KBM-7 (cell line): ENCODE measurements at places on chromosomes 7 and 10.
A peak's percentile ranks its signal among the peaks of the same experiment; 100 is the strongest.

DNA sequence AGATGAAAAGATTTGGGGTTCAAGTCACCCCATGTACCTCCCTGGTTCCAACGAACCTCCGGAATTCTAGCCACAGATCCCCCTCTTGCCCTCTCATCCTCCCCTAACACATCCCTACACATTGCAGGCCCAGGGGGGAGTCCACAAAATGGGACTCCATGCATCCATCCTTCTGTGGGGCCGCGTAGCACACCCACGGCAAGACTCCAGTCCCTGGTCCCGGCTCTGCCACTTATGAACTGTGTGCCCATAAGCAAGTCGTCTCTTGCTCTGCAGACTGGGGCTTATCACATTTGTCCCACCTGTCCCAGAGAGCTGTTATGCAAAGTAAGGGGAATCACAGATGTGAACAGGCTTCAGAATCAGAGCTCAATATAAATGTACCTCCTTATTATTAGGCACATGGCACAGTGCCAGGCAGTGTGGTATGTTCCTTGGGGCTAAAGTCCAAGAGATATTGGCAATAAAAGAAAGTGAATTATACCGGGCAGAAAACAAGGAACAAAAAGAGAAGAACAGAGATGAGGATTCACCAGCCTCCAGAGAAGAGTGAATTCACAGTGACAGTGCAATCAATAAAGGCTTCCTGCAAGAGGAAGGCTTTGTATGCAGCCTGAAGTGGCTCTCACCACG is 73.9 kb downstream of the KCNMA1 start:
- DNase-seq, result no peak

GRCh38 chr10:4658777-4659176 is 167.2 kb upstream of the AKR1E2 start:
- no peak for DNase-seq

- peak; percentile 88 for DNase-seq
These were observed 316.5 kb downstream of the ADARB2 start for GRCh38 chr10:1420661-1421362.

DNA sequence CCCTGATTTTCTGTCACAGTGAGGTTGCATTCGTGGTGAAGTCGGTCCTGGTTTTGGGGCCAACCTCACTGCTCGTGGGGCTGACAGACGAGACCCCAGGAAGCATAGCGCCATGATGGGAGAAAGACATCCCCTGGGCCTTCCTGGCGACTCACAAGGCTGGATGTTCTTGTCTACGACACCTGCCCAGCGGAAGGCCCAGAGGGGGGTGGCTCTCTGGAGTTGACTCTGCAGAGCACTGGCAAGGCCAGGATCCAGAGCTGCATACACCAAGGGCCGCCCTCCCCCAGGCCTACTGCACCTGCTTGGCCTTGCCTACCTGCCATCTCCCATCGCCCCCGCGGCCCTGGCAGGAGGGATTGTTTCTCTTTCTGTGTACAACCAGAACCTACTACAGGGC is 608.9 kb downstream of the PTPRN2 start:
- no peak for DNase-seq

DNA sequence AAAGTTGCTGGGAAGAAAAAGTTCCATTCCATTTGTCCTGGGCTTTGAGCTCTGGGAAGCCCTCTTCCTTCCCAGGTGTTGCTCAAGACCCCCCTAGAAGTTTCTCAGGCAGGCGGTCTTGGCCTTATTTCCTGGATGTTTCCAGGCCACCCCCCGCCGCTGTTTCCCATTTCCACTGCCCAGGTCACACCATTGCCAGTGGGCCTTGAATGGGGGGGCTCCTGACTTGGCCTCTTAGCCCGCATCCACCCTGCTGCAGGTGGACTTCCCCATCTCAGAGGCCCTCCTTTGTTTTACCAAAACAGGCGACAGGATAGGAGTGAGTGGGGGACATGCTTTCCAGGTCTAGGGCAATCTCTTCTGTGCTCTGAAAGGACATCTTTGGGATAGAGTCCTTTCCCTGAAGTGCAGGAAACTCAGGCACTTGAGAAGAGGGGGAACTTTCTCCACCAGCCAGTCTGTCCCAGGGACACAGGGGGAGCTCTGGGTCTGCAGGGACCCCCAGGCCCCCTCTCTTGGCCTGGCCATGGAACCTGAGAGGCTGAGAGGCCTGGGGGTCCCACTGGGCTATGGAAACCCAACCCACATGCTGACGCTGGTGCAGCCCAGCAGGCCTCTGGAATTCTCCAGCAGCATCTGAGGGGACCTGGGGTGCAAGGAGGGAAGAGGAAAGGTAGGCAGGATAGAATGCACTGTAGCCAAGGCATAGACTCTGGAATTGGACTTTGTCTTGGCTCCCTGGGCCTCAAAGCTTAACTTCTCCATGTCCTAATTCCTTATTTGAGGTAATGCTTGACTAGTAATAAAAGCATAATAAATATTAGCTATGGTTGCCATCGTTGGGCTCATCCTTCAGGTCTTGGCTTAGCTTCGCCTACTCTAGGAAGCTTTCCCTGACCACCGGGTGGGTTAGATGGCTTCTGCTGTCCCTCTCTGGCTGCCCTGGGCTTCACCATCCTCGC is 17.6 kb downstream of the NEURL1 start:
- DNase-seq, result no peak

DNA sequence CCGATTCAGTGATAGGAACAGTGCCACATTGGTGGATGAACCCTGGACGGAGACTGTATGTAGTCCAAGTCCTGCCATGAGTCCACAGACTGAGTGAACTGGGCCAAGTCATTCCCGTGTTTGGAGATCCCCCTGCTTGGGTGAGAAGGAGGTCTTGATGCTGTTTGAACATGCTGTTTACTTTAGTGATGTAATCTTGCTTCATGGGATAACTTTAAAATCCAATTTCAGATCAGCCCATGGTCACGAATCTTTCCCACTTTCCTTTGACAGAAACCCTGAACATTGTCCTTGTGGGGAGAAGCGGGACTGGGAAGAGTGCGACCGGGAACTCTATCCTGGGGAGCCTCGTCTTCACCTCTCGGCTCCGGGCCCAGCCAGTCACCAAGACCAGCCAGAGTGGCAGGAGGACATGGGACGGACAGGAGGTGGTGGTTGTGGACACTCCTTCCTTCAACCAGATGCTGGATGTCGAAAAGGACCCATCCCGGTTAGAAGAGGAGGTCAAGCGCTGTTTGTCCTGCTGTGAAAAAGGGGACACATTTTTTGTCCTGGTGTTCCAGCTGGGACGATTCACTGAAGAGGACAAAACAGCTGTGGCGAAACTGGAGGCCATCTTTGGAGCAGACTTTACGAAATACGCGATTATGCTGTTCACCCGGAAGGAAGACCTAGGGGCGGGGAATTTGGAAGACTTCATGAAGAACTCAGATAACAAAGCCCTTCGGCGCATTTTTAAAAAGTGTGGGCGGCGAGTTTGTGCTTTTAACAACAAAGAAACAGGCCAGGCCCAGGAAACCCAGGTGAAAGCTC is 26.6 kb downstream of the GIMAP8 start:
- no peak for DNase-seq

DNA sequence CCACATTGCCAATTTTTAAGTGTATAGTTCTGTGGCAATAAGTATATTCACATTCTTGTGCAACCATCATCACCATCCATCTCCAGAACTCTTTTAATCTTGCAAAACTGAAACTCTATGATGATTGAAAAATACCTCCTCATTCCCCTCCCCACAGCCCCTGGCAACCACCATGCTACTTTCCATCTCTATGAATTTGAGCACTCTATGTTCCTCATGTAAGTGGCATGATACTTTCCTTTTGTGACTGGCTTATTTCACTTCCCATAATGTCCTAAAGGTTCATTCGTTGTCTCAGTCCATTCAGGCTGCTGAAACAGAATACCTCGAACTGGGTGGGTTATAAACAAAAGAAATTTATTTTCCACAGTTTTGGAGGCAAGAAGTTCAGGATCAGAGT is 23.4 kb upstream of the EGR2 start:
- no peak for DNase-seq

GRCh38 chr7:70706204-70706603 is 425.7 kb upstream of the GALNT17 start:
- DNase-seq, result no peak

GRCh38 chr7:50156706-50157105 is 63.7 kb upstream of the ZPBP start:
- peak; percentile 64 for DNase-seq

DNA sequence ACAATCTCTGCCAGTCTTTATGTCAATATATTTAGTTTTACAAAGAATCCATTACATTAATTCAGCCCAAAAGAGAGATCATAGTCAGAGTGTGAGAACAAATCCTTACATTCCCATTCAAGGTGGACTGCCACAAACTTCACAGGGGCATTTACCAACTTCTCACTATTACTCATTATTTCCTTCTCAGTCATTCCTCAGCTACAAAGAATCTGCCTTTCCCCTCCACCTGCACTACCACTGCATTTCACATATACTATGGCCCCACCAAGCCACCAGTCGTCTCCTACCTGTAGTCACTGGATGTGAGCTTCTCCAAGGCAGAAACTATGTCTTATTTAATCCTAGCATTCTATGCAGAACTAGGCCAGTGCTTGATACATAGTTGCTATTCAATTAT is 94.3 kb downstream of the USP6NL start:
- DNase-seq, result no peak

- DNase-seq, result no peak
These were observed 64.3 kb downstream of the FAM171A1 start for GRCh38 chr10:15306735-15307280.

GRCh38 chr7:47551668-47552440 is 30.1 kb downstream of the TNS3 start:
- DNase-seq, result no peak

GRCh38 chr7:77771901-77772300 is 26.3 kb downstream of the TMEM60 start:
- no peak for DNase-seq

DNA sequence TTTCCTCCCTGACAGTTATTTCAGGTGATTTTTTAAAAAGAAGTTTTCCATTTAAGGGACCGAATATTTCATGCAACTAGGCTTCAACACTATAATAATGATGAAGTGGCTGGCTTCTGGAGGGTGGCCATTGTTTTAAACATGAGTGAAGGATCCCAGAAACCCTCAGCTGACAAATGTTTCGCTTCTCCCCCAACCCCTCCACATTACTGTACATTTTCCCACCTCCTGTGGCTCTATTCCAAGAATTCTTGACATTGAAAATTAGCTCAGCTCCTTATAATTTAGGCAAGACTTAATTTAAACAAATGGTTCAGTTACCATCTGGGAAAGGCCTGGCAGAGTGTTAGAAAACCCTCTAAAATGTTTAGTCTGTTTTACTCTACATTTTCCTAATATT is 129.9 kb upstream of the CDCA7L start:
- DNase-seq, result no peak

DNA sequence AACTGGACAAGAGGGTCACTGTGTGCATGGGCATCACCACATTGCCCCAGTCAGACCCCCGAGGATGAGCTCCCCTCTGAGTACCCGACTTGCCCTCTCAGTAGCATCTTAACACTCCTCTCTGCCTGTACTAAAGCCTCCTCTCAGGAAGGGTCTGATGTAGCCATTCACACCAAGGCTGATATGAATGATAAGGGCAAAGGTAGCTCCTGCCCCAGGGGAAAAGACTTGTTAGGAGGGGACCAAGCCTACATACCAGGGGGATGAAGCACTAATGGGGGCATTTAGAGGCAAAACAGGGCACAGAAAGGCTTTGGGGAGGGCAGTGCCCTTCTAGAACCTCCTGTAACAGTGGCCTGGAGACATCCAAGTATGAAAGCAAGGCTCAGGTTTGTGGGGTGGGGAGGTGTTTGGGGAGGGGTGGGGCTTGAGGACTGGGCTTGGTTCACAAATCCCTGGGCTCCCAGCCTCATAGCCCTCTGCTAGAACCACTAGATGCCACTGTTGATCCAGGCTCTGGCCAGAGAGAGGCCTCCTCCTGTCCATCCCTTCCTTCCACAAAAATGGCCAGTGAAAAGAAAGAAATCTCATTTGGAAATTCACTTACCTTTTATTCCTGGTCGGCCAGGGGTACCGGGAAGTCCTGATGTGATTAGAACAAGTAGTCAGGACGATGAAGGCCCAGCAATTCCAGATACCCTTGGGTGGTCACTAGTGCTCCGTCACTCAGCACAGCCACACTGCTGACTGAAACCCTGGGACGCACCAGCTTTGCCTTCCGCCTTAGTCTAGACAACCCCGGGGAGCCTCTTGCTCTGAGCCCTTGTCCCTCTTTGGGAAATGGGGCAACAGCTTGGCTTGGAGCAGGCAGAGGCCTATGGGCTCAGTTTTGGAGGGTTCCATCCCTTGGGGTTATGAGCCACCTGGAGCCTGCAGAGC is 40.3 kb downstream of the COL17A1 start:
- DNase-seq, result peak; percentile 25

GRCh38 chr7:98771941-98772603 is 97.7 kb downstream of the TMEM130 start:
- DNase-seq, result no peak

DNA sequence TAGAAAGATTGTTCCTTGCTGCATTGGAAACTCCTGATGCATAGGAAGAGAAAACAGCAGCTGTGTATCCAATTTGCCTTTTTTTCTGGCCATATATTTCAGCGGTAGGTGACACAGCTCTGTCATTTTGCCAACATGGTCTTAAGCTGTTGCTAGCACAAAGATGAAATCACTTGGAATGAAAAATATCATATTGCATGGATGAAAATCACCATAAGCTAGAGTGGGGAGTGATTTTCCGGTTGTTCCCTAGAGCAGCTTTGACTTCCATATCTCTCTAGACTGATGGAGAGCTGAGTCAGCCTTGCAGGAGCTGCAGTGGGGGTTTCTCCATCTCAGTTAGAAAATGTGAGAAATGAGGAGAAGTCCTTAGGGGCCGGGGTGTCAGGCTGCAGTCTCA is 38.3 kb upstream of the BTBD16 start:
- DNase-seq, result no peak

- no peak for DNase-seq
These were observed 1235.3 kb upstream of the AUTS2 start for GRCh38 chr7:68362745-68363518.

GRCh38 chr7:113299748-113300147 is 181.4 kb upstream of the SMIM30 start:
- DNase-seq, result no peak

GRCh38 chr10:6200734-6201515 is 1.8 kb upstream of the PFKFB3 start:
- peak; percentile 60 for DNase-seq

DNA sequence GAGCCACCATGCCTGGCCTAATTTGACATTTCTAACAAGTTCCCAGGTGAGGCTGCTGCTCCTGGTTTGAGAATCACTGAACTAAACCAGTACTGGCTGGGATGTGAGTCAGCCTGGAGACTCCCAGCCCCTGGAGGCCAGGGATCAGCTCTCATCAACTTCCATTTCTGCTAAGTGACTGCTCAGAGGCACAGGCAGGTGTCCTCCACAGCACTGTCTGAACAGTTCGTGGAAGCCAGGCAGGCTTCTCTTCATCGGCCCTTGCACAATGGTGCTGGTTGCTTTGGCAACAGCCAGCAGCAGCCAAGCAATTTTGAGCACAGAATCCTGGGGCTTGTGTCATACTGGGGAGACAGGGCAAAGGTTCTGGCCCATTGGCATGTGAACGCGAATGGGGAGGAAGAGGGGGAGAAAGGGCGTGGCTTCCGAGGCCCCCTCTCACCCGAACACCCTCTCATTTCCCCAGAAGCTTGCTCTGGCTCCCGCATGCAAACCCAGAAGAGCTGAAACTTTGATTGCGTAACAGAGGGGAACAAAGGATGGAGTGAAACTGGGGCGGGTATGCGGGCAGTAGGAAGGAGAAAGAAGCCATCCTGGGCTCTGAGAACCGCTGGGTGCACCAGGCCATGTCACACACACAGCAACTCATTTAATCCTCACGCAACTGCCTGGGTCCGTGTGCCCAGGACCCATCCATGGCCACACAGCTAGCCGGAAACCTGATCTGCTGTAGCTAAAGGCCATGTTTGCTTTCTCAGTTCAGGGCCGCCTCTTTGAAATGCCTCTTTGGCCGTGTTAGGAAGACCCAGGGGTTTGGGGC is 9.0 kb upstream of the POR start:
- DNase-seq, result peak; percentile 51
